Activated CD4-positive, alpha-beta memory T cell treated with anti-CD3 and anti-CD28 coated beads for 36 hours (primary cell): ENCODE measurements at places on chromosomes 4 and X.

DNA sequence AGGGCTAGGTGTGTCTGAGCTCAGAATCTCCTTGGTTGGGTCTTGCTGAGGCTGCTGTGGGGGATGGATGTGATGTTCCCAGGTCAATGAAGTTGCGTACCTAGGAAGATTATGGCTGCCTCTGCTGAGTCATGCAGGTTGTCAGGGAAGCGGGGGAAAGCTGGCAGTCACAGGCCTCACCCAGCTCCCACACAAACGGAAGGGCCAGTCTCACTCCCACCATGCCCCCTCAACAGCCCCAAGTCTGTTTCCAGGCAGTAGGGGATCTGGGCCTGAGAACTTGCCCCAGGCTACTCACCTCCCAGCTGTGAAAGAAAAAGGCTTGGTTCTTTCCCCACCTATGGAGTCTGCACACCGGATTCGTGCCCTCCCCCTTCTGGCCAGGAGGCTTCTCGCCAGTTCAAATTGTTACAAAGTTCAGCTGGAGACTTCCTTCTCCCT is 72.9 kb downstream of the WDR44 start:
- DNase-seq = no peak

DNA sequence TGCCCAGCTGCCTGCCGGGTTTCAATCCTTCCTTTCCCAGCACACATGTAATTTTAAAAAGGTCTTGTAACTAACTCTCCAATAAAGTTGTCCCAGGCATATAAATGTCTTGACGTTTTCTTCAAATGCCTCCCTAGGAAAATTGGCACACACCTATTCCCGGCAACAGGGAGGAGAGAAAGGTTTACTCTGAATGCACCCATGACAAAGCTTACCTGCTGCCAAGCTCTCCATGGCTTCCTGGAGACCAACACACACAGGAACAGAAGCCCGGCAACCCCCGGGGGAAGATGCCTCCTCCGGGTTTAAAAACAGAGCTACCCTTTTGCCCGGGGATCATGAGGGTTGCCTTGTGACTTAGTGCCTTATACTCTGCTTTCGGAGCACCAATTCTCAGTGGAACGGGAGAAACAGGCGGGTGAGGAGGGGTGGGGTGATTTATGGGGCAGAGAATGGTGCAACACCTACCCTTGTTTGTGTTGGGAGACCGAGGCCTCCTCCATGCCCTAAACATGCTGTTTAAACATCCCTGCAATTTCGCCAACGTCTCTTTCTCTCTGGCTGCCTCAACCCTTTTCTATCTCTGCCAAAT is 4.8 kb upstream of the GYG2 start:
- DNase-seq = no peak

- DNase-seq = no peak
These were observed 142.6 kb upstream of the PPARGC1A start for GRCh38 chr4:24032371-24032989.

- no peak for DNase-seq
These were observed 57.5 kb downstream of the ACOX3 start for GRCh38 chr4:8383016-8383415.

GRCh38 chr4:152164561-152164960 is 371.3 kb downstream of the FBXW7 start:
- DNase-seq = no peak
